Cortex of kidney (tissue), 1 donor: ENCODE measurements at places on chromosomes 1 and 21.

DNA sequence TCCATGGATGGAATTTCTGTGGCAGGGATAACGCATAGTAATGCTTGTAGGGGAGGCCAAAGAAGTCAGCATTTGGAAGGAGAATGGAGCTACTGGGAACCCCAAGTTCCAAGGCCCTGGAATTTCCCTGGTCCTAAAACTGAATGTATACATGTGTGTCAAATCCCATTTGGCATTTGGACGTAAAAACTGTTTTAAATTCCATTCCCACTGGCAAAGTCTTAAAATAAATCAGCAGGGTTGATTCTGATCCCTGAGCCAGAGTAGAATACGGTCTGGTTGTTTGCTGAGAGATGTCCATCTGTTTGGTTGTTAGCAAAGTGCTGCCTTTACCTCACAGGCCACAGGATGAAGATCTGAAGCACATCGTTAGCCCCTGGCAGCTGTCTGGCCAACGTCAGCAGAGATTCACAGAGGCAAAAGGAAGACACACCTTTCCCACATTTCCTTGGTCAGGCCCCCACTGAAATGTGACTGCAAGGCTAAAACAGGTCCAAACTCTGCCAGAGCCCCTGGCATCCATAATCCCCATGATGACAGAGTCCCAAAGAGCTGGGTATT lies 62.2 kb downstream of the GORAB start:
- DNase-seq = no peak

- DNase-seq = no peak
These were observed 9.9 kb upstream of the MTARC1 start for GRCh38 chr1:220776720-220777326.

DNA sequence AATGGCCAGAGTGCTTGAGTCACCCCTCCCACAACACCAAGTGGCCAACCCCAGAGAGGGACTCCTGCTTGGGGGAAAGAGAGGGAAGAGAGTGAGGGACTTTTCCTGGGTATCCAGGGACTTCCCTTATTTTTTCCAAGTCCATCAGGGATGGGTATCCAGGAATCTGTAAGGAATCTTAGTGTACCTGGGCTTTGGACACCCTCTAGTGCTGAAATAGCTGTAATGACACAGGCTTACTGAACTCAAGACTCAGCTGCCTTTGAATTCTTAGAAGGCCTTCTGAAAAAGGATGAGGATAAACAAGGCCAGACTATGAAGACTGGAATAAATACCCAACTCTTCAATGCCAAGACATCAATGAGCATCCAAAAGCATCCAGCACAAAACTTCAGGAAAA lies 12.0 kb downstream of the TSHB start:
- no peak for DNase-seq

DNA sequence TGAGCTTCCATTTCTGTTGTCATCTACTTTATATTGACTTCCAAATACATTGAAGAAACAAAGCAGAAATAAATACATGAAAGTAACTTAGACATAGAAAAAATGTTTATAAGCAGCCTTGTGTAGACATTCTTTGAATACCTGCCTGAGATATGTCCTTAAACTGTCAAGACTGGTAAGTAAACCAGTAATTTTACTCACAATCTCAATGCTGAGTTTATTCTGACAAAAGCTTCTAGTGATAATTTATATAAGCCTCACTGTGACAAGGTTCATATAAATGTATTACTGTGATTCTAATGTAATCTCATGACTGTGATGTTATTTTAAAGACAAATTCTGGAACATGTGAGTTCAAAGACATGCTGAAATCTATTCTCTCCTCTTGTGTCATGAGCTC lies 516.7 kb upstream of the B3GALT2 start:
- DNase-seq = no peak

DNA sequence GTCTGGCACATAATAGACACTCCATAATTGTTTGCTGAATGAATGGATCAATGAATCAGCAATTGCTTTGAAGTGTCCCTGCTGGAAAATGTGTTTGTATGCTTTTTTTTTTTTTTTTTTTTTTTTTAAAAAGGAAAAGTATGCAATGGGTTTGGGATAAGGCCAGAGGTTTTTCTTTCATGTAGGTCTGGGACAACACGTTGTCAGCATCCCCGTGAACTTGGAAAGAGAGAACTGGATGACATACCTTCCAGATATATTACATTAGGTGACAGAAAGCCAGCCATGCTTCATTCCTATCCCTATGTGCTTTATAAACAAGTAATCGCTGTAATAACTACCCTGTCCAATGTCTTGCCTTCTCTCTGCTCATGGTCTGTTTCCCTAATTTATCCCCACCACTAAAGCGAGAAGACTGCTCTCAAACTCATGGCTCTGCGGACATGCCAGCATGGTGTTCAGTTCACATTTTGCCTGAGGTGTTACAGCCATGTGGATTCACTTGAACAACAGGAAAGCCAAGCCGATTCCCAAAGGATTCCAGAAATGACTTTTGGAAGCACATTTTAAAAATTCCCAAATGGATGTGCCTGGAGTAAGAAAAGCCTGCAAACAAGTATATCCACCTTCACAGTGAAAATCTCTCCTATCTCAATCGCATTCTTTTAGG lies 34.8 kb upstream of the GREM2 start:
- no peak for DNase-seq

DNA sequence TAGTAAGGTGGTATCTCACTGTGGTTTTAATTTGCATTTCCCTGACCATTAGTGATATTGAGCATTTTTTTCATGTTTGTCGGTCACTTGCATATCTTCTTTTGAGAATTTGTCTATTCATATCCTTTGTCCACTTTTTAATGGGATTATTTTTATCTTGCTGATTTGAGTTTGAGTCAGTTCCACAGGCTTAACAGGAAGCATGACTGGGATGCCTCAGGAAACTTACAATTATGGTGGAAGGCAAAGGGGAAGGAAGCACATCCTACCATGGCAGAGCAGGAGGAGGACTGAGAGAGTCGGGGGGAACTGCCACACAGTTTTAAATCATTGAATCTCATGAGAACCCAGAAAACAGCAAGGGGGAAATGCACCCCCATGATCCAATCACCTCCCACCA lies 51.1 kb downstream of the ODF2L start:
- DNase-seq = no peak

DNA sequence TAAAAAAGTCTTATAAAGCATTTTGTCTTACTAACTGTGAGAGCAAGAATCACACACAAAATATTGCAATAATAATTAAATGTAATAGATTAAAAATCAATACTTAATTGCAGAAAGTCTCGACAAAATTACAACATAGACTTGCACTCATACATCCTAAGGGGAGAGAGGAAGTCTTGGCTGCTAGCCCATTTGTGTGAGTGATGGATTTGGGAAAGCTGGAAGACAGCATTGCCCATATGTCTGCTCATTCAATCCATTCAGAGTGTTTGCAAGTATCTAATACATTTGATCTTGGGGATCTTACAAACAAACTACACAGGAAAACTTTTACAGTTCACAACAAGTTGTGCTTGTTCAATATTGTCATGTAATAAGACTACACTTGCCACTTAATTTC lies 140.5 kb downstream of the COL11A1 start:
- no peak for DNase-seq
